CD4-positive, alpha-beta T cell treated with Interleukin-17A for 1 hour (primary cell): ENCODE measurements at places on chromosomes 2 and 18.
A peak's percentile ranks its signal among the peaks of the same experiment; 100 is the strongest.

GRCh38 chr2:119488245-119489214, 35.8 kb downstream of the SCTR start:
- no peak for DNase-seq

GRCh38 chr2:180695586-180696401, 284.6 kb upstream of the UBE2E3 start:
- DNase-seq = no peak

- no peak for DNase-seq
Measured at GRCh38 chr2:149430743-149431736, 100.7 kb downstream of the LYPD6 start.

DNA sequence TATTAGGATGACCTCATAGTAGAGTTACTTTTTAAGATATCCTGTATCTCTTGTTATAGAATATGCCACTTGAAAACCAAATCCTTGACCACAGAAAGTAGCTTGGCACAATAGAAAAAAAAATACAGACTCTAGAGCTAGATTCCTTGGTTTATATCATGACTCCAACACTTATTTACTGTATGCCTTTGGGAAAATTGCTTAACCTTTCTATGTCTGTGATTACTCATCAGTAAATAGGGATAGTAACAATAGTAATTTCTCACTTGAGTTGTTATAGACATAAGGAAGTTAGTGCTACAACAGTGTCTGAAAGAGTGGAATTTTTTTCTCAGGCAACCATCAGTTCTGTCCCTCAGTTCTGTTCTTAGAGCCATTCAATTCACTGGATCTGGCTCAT, 193.8 kb downstream of the GULP1 start:
- DNase-seq = no peak

GRCh38 chr18:23580677-23581367, 5.5 kb downstream of the NPC1 start:
- DNase-seq = no peak

GRCh38 chr2:37617119-37617892, 54.1 kb downstream of the CDC42EP3 start:
- DNase-seq = no peak

- DNase-seq = peak; percentile 60
Measured at GRCh38 chr2:134679745-134680144, 39.1 kb downstream of the TMEM163 start.

- no peak for DNase-seq
Measured at GRCh38 chr2:210964141-210964764, 407.9 kb downstream of the CPS1 start.

- DNase-seq = no peak
Measured at GRCh38 chr2:34892766-34893165, 1293.7 kb upstream of the FAM98A start.

GRCh38 chr18:50061876-50062517, 132.9 kb downstream of the MYO5B start:
- no peak for DNase-seq

DNA sequence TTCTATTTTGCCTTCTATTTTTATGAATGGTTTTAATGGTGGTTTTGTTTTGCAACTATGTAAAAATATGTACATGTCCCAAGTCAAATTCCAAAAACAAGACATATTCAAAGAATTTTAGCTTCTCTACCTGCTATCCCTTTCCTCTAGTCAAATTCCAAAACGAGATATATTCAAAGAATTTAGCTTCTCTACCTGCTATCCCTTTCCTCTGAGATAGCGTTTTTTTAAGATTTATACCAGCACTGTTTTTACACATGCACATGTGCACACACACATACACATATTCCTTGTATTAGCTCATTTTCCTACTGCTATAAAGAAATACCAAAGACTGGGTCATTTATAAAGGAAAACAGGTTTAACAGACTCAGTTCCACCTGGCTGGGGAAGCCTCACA, 199.1 kb upstream of the ARL4C start:
- DNase-seq = no peak

- peak; percentile 48 for DNase-seq
Measured at GRCh38 chr2:47002480-47003381, 87.1 kb upstream of the MCFD2 start.

- DNase-seq = no peak
Measured at GRCh38 chr2:229445019-229445418, 173.9 kb upstream of the PID1 start.

DNA sequence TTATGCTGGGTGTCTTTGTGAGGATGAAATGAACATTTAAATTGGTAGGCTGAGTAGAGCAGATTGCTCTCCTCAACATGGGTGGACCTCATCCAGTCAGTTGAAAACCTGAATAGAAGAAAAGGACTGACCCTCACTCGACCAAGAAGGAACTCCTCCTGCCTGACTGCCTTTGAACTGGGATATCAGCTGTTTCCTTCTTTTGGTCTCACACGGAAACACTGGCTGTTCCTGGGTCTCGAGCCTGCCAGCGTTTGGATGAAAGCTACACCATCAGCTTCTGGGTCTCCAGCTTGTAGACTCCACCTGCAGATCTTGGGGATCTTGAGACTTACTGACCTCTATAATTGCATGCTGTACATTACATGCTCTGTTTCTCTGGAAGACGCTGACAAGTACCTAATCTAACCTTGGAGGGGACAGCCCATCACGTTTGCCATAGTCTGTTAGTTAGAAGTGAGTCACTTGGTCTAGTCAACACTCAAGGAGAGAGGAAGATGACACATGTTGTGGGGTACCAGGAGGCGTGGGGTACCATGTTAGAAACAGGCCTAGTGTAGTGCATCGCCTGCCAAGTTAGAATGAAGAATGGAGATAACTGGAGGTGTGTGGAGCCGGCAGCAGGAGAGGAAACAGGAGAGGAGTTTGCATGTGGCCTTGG, 267.0 kb downstream of the MREG start:
- DNase-seq = no peak

DNA sequence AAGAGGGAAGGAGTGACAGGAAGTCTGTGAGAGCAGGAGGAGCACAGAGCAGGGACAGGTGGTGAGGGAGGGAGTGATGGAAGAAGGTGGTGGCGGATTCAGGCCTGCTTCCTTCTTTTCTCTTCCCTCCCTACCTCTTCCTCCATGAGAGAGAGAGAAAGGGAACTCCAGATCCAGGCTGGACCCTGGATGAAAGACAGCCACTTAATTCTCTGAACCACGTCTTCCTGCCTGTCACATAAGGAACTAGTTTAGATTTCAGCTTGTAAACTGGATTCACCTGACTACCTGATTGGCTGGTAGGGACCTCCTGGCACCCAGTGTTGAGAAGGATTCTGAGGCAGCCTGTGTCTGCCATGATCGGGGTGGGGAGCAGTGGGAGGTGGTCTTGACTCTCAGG, 48.9 kb downstream of the PAX8 start:
- DNase-seq = no peak

GRCh38 chr2:101745711-101746694, 48.5 kb downstream of the MAP4K4 start:
- no peak for DNase-seq

DNA sequence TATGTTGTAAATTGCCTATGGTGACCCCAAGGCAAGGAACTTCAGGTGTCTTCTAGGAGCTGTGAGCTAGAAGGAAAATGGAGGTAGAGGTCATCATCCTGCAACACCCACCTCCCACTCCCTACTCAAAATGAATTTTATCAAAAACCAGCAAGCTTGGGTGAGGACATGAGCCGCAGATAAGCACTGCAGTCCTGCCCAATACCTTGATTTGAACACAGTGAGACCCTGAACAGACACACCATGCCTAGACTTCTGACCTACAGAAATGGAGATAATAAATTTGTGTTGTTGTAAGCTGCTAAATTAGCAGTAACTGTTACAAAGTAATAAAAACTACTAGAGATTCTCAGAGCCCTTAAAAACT, 13.4 kb downstream of the MEX3C start:
- DNase-seq = no peak

GRCh38 chr2:97995026-97995733, 568 bp downstream of the TMEM131 start:
- DNase-seq = peak; percentile 66

- DNase-seq = no peak
Measured at GRCh38 chr18:44759925-44760342, 79.2 kb downstream of the SETBP1 start.

- no peak for DNase-seq
Measured at GRCh38 chr2:21800356-21800755, 676.6 kb downstream of the TDRD15 start.

GRCh38 chr2:195560209-195560895, 96.7 kb upstream of the SLC39A10 start:
- DNase-seq = no peak

GRCh38 chr2:68279691-68280090, 27.4 kb upstream of the PPP3R1 start:
- no peak for DNase-seq

DNA sequence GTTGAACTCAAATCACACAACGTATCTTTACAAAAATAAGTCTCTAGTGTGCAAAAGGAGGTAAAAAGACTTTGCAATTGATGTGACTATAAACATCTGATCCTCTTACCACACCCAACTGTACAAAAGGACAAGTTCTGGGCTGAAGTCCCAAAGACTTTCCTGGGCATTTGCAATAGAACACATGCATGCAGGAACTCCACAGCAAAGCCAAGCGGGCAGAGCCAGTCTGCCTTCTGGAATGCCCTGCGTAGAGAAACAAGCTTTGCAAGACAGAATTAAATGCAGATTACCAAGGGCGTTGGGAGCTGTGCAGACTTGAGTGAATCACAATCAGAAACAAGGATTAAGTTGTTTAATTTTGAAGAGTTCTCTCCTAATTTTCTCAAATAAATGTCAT, 208.4 kb upstream of the ZNF521 start:
- no peak for DNase-seq
